ENCODE measurements at places on chromosomes 6 and 20.

GRCh38 chr6:166736634-166737033, 109.6 kb upstream of the RPS6KA2 start:
- no peak for DNase-seq

DNA sequence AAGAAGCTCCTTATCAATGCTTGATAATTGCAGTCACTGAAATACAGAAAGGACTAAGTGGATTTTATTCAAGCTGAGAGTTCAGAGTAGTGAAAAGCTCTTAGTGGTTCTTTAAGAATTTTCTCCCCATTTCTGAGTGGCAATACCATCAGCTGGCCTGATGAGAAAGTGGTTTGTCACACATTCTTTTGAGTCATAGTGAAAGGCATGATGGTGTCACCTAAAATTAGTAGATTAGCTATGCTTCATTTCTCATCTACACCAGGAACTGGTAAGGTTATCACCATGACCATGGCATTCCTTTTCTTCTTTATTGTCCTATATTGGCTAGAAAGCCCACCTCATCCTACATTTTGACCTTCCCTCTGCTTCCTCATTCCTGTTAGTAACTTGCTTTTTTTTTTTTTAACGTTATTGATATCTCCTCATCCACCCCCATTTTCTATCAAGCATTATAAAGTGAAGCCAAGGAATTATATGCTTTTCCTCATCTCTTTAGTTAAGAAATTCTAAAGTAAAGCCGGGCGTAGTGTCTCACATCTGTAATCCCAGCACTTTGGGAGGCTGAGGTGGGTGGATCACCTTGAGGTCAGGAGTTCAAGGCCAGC, 67.4 kb upstream of the LOC128125822 start:
- no peak for DNase-seq

DNA sequence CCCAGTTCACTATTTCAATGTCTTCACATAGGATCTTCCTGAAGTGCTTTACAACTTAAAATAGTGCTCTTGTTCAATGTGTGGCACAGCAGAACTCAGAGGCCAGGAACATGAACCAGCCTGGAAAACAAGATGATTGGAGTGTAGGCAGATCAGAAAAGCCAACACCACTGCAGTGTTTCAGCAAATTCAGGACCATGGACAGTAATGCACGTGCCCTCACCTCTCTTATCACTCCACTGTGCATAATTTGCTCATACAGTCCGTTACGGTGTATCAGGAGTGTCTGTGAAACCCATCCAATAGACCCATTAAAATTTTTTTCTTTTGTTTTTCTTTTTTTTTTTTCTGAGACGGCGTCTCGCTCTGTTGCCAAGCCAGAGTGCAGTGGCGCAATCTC, 27.6 kb upstream of the HACE1 start:
- DNase-seq, result no peak

GRCh38 chr6:160252073-160252813, 6.4 kb downstream of the SLC22A2 start:
- no peak for DNase-seq

DNA sequence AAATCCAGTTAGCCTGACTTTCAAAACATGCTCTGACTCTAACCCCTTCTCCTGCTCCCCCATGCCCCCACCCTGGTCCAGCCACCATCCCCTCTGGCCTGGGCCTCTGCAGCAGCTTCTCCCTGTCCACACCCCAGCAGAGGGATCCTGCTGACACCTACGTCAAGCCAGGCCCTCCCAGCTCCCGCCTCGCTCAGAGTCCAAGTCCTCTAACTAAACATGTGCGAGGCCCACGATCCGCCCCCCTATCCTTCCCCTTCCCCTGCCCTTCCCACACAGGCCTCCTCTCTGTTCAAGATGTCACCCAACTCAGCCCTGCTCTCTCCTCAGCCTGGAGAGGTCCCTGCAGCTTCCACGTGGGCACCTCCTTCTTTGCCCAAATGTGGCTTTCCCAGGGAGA, 33.7 kb downstream of the NFATC2 start:
- no peak for DNase-seq

GRCh38 chr20:59835057-59835447, 98.4 kb downstream of the SYCP2 start:
- DNase-seq, result peak; percentile 28

- DNase-seq, result no peak
Measured at GRCh38 chr20:56453352-56453751, 15.1 kb upstream of the RTF2 start.

GRCh38 chr20:13929836-13930235, 60.6 kb downstream of the SEL1L2 start:
- DNase-seq, result no peak

- DNase-seq, result no peak
Measured at GRCh38 chr6:36958775-36959554, 4.4 kb downstream of the PI16 start.

Data from smooth muscle cell of the brain vasculature (primary cell).